ENCODE measurements at places on chromosomes 11 and 22.
A peak's percentile ranks its signal among the peaks of the same experiment; 100 is the strongest.

- DNase-seq: no peak
Measured at GRCh38 chr11:132448334-132448995, 1078.0 kb downstream of the NTM start.

DNA sequence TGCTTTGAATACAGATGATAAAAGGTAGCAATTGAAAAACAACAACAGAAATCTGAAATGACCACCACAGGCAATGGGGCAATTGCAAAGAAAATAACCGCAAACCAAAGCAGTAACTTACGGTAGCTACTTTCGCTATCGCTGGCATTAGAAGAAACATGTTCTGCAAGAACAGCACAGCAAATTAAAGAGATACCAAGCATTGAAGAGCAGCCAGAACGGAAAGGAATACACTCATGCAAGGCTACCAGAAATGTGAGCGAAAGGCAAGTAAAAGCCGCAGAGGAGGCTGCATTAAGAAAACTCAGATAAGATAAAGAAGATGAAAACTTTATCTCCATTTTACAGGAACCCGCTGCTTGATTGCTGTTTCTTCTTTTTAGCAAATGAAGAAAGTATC lies 194.1 kb upstream of the CCDC90B start:
- no peak for DNase-seq

GRCh38 chr11:115745610-115746512 lies 241.6 kb upstream of the CADM1 start:
- DNase-seq: peak; percentile 44

DNA sequence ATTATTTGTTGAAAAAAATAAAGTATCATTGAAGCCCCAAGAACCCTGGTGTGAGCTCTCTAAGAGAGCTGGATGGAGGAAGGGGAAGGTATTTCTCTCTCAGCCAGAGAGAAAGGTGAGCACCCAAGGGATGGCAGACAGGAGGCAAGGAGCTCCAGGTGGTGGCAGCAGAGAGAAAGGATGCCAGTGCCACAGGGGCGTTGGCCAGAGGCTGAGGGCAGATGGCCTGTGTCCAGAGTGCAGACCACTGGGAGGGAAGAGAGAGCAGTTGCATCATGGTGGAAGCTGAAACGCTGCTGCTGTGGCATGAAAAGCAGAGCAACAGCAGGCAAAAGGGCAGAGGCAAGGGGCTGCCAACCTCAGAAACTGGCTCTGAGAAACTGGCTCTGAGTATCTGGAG lies 8.5 kb downstream of the SPON1 start:
- no peak for DNase-seq

- no peak for DNase-seq
Measured at GRCh38 chr22:49263101-49263500, 564.6 kb downstream of the BRD1 start.

DNA sequence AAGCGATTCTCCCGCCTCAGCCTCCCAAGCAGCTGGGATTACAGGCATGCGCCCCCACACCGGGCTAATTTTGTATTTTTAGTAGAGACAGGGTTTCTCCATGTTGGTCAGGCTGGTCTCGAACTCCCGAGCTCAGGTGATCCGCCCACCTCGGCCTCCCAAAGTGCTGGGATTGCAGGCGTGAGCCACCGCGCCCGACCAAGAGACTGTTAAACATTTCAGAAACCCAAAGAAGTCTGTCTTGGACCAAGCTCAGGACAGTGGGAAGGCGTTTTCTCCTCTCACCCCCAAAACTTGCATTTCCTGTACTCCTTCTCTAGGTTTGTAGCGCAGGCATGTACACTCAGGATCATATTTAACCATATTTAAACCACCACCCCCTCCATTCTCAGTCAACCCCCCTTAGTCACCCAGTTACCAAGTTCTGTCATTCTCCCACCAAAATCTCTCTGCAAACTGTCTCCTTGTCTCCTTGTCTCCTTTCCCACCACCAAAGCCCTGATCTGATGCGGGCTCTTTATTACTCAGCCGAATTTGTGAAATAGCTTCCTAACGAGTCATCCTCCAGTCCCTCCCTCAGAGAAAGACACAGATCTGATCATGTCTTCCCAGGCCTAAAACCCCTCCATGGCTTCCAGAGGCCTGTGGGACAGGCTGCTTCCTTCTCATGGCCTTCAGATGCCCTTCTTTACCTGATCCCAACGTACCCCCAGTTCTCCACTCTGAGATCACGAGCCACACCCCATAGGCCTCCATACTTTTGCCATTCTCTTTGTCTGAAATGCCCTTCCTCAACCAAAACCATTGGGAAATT lies 29.0 kb upstream of the CREB3L1 start:
- no peak for DNase-seq

DNA sequence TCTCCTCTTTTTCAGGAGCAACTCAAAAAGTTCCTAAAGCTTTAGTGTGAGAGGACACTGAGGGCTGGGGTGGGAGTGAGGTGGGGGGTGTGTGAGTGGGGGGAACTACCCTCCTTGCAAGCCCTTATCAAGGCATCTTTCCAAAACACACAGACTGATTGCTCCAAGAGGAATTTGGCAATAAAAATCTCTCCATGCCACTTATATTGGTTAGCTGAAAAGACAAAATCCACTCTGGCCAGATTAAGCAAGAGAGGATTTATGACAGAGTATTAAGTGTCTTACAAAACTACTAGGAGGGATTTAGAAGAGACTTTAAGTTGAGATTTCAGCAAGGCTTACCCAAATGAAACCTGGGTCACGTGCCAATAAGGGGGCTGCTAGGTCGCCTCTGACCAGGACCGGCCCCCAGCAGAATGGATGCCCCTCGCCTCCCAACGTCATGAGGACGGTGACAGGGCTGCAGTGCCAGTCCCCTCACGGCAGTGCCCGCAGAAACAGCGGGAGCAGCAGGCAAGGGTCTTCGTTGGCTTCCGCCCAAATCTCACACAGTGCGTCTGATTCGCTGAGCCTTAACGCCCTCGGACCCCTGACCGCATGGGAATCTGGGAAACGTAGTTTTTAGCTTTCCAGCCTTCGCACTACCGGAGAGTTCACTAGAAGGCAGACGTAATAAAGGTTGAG lies 22.1 kb upstream of the CTR9 start:
- DNase-seq: peak; percentile 91

DNA sequence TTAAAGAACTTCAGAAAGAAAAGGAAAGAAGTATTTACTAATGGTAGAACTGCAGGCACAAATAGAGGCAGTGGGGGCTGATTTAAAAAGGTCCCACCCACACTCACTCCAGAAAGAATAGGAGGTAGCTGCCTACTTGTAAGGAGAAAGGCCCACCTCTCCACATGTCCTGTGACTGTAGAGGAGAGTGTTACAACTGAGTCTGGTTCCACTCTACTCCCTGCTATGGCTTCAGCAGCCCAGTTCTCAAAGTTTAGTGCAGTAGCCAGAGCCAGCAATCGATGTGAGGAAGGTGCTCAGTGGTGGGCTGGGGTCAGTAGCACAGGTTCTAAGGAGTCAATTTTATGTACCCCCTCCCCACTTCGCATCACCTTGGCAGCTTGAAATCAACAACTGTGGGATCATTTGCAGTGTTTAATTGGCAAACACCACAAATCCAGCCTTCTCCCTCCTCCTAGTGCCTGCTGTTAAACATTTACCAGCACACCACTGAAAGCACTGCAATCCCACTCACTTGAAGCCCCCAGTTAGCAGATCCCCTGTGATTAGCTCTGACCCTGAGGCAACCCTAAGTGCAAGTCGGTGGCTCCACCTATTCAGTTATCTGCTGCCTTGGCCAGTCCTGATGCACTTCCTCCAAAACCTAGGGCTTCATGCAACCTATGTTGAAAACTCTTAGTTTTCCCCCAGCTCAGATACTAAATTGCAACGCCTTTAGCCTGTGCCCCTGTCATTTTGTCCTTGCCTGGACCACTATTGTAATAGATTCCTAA lies 146.6 kb downstream of the BBOX1 start:
- no peak for DNase-seq

GRCh38 chr11:371051-371450 lies 1.8 kb downstream of the B4GALNT4 start:
- no peak for DNase-seq

- no peak for DNase-seq
Measured at GRCh38 chr11:129960216-129961214, 42.1 kb downstream of the PRDM10 start.

DNA sequence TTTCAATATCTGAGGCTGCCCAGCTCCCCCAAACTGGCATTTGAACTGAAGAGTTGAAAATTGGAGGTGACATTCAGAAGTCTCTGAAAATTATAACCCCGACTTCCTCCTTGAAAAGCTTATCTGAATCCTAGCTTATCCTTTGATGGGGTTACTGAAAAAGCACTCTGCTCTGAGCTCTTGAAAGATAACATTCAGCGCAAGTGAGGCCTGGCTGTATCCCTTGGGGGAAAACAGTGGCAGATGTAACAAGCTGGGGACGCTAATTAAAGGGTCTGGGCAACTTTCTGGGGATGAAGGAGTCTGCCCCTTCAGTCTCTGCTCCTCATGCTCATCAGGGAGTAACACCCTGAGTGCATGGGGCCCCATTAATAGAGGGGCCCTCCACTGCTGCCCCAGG lies 402.0 kb upstream of the CADM1 start:
- DNase-seq: no peak

DNA sequence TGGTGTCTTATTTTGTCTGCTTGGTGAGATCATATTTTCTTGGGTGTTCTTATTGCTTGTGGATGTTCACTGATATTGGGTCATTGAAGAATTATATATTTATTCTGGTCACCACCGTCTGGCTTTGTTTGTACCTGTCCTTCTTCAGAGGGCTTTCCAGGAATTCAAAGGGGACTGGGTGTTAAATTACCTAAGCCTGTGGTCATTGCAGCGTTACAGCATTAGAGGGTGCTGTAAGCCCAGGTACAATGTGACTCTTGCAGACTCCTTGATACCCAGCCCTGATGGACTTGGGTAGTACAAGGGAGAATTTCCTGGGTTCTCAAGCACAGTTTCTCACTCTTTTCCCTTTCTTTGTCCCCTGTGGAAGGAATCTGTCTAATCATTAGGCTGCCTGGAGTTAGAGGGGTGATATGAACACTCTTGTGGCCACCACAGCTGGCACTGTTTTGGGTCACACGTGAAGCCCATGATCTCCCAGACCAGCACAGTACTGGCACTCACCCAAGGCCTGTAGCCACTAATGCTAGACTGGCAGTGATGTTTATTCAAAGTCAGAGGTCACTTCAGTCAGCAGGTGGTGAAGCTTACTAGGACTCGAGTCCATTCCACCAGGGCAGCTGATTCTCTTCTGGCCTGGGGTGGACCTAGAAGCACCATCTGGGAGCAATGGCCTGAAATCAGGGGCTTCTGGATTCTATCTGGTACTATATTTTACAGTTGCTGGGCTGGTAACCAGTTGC lies 56.1 kb upstream of the NARS2 start:
- no peak for DNase-seq

GRCh38 chr11:110891411-110891810 lies 179.2 kb upstream of the ARHGAP20 start:
- no peak for DNase-seq

- no peak for DNase-seq
Measured at GRCh38 chr22:20145206-20145831, 5.5 kb downstream of the CCDC188 start.

- DNase-seq: no peak
Measured at GRCh38 chr11:26522912-26523610, 49.0 kb downstream of the MUC15 start.

DNA sequence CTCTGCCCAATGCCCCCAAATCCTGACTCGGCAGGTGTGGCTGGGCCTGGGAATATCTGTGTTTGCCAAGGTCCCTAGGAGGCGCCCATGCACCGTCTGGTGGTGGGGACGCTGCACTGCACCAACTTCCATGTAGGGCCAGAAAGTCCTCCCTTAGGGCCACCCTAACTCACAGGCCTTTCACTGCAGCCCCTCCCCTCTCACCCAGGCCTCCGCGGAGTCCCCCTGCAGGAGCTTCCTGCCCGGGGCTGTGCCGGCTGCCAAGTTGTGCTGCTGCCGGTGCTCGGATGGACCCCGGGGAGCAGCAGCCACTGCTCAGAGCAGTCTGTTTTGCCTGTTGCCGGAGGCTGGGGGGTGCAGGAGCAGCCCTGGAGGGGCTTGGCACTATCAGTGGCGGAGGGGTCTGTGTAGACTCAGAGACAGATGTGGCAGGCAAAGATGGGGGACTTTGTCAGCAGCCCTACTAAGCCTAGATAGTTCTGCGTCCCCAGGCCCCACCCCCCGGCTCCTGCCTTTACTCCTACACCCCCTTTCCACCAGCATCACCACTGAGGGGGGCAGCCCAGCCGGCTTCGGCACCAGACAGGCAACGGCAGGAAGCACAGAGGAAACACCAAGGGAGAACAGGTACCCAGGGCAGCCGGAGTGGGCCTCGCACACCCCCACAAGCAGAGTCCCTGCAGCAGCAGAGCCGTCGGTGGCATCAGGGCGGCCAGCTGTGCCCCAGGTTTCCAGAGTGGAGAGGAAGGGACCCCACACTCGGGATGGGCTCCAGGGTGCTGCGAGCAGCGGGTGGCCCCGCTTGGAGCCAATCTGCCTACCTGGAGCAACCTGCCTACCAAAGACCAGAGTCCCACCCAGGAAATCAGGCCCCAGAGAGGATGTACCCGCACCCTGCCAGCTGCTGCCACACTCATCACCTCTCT lies 124.3 kb downstream of the TRIM29 start:
- DNase-seq: peak; percentile 62

DNA sequence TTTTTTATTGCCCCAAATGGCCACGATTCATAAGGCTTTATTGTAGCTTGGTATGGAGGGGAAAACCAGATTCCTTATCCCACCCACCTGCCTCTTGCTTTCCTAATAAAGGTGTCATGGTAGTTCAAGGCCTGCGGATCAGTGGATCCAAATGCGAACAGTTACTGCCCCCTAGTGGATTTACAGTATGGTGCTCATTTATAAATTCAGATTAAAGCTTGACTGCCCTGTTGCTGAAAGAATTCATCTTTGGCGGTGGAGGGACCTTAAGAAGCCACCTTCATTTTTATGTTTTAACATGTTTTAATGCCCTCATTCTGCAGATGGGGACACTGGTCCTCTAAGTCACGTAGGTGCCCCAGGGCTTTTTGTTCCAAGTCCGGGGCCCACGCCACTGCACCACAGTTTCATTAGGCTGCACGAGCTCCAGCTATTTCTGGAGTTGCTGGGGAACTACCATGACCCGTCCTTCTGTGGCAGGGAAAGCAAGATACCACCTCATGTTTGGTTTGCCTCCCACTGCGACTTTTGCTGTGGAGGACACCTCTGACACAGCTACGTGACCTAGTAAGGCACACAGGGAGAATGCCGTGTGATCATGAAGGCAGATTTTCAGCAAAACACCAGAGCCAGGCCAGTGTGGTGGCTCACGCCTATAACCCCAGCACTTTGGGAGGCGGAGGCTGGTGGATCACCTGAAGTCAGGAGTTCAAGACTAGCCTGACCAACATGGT lies 15.6 kb upstream of the INCENP start:
- DNase-seq: peak; percentile 91

GRCh38 chr11:71302534-71302909 lies 50.1 kb upstream of the SHANK2 start:
- DNase-seq: no peak

GRCh38 chr11:133905677-133906156 lies 51.1 kb downstream of the IGSF9B start:
- DNase-seq: no peak

- no peak for DNase-seq
Measured at GRCh38 chr11:46414879-46415278, 23.3 kb upstream of the CHRM4 start.
